ENCODE measurements at places on chromosomes 7 and 10. TPM values are rescaled to one million over a fixed set of nuclear protein-coding genes. Genes with fewer than 3 reads are reported as not detected.
A peak's percentile ranks its signal among the peaks of the same experiment; 100 is the strongest.

- H3K4me3 ChIP-seq = no peak overlapping the region
- DNase-seq = no peak
- peaks cover 31% of the 10 kb centered on the region for H3K36me3 ChIP-seq
- peaks cover 66% of the 10 kb centered on the region for H3K4me1 ChIP-seq
Measured at GRCh38 chr10:114479307-114479706, 75.0 kb upstream of the AFAP1L2 start.

DNA sequence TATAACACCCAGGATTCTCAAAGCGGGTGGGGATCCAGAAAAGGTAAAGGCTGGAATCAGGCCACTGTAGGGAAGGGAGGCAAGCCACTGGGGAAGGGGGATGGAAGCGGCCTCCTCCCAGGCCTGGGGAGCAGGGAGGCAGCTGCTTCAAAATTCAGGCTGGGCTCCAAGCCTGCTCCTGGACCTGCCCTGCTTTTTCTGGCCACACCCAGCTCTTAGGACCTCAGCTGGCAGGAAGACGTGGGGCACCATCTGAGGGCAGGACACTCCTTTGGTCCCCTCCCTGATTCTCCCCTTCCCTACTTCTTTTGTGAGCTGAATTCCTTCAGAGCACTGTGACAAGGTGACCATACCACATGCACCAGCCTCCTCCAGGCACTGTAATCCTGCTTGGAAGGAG, 4.6 kb upstream of the LBX1 start:
- H3K4me1 ChIP-seq = peaks cover 27% of the 10 kb centered on the region
- no peak overlapping the region for H3K27ac ChIP-seq
- H3K27me3 ChIP-seq = peaks cover 70% of the 10 kb centered on the region
- no peak overlapping the region for H3K4me3 ChIP-seq
- no peak for DNase-seq
- no peaks in the 10 kb centered on the region for H3K36me3 ChIP-seq

Gene HGF
- not detected for total RNA-seq

Gene ENKUR
- total RNA-seq = 0.11 TPM

DNA sequence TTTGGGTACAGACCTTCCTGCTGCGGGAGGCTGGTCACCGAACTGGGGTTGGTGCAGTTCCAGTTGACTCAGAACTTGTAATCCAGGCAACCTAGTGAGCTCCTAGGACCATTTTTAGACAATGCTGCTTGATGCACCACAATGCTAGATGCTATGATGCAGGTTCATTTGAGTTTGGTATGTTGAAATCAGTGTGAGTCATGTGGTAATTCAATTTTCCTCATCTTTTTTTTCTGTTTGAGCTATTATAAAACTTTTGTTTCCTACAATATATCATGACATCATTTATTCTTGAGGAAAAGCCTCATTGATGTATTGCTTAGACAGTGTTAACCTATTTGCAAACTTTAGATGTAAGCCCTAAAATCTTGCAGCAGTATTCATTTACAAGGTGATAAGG, 40.9 kb upstream of the MTPN start:
- DNase-seq = peak; percentile 17
- H3K4me1 ChIP-seq = peaks cover 18% of the 10 kb centered on the region
- no peak overlapping the region for H3K27ac ChIP-seq
- H3K27me3 ChIP-seq = peaks cover 17% of the 10 kb centered on the region

- no peak overlapping the region for H3K27ac ChIP-seq
- no peak overlapping the region for H3K4me3 ChIP-seq
- H3K4me1 ChIP-seq = peaks cover 2% of the 10 kb centered on the region
- no peak for DNase-seq
- H3K36me3 ChIP-seq = peaks cover 29% of the 10 kb centered on the region
Measured at GRCh38 chr7:149081914-149082313, 8.6 kb downstream of the ZNF786 start.

Gene FOXI2
- not detected for total RNA-seq

Gene STEAP1B
- total RNA-seq = 0.23 TPM

GRCh38 chr7:131105294-131105798, 222.3 kb upstream of the MKLN1 start:
- peak overlapping the region; percentile 75 for H3K27ac ChIP-seq
- H3K36me3 ChIP-seq = peaks cover 30% of the 10 kb centered on the region
- no peaks in the 10 kb centered on the region for H3K27me3 ChIP-seq
- peak overlapping the region; percentile 74 for H3K4me3 ChIP-seq

Gene SPDYE2B
- total RNA-seq = not detected

- no peak for DNase-seq
- H3K36me3 ChIP-seq = no peaks in the 10 kb centered on the region
- no peak overlapping the region for H3K4me3 ChIP-seq
Measured at GRCh38 chr7:3683546-3684539, 382.8 kb downstream of the SDK1 start.

Gene CHCHD2
- 693 TPM for total RNA-seq

DNA sequence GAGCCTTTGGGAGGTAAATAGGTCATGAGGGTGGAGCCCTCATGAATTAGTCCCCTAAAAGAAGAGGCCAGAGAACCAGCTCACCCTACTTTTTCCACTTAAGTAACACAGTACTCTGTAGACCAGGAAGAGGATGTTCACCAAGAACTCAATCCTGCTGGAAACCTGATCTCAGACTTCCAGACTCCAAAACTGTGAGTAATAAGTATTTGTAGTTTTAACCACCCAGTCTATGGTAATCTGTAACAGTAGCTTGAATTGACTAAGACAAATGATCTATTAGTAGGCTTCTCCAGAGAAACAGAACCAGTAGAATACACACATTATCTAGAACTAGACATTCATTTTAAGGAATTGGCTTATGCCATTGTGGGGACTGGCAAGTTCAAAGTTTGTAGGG, 51.5 kb downstream of the ANKMY2 start:
- H3K27me3 ChIP-seq = no peaks in the 10 kb centered on the region
- H3K27ac ChIP-seq = no peak overlapping the region
- DNase-seq = no peak
- H3K4me3 ChIP-seq = no peak overlapping the region
- no peaks in the 10 kb centered on the region for H3K36me3 ChIP-seq

DNA sequence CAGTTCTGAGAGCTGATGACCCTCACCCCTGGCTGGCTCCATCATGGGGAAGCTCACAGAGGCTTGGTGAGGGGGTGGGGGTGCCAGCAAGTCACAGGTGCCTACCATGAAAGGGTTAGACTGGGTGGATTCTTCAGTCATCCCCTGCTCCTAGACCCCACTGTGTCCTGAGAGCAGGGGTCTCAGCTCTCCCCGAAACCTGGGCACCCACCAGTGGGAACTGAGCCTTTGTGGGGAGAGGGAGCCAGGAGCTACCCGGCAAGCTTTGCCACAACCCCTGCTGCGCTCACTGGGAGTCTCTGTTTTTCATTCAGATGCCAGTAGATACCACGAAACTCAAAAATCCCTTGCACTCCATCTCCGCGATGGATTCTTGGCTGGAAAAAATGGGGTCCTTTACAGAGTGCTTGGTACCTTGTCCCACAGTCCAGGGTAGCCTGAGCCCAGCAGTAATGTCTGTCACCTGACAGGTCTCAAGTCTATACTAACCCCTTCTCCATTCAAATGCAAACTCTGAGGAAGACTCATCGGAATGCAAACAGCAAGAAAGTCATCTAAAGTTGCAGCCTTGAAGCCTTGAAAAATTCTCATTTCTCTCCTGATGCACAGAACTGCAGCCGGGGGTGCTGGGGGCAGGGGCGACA, 48.9 kb upstream of the ENO4 start:
- no peak overlapping the region for H3K27ac ChIP-seq
- peaks cover 15% of the 10 kb centered on the region for H3K27me3 ChIP-seq
- no peaks in the 10 kb centered on the region for H3K36me3 ChIP-seq
- no peaks in the 10 kb centered on the region for H3K4me1 ChIP-seq
- no peak for DNase-seq
- H3K4me3 ChIP-seq = no peak overlapping the region

Gene TCF7L2
- 0.87 TPM for total RNA-seq

GRCh38 chr10:86103391-86104101, 263.0 kb downstream of the GRID1 start:
- DNase-seq = no peak
- H3K27ac ChIP-seq = no peak overlapping the region
- no peaks in the 10 kb centered on the region for H3K36me3 ChIP-seq

GRCh38 chr10:5963071-5963470, 14.3 kb downstream of the IL15RA start:
- no peaks in the 10 kb centered on the region for H3K27me3 ChIP-seq
- peaks cover 36% of the 10 kb centered on the region for H3K36me3 ChIP-seq
- H3K27ac ChIP-seq = no peak overlapping the region
- no peak overlapping the region for H3K4me3 ChIP-seq

DNA sequence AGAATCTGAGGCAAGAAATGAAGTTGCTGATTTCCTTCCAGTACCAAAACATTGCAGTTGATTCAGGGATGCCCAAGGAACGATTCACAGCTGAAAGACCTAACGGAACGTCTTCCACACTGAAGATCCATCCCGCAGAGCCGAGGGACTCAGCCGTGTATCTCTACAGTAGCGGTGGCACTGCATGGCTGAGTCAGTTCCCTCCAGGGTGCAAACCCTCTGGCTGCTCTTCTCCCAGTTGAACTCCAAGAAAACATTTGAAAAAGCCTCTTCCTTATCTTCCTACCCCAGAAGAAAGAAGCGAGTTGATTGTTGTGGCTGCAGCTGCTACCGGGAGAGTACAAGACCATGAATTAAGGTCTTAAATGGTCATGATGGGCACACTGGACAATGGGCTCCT, 147.1 kb upstream of the PRSS1 start:
- H3K36me3 ChIP-seq = no peaks in the 10 kb centered on the region
- H3K27me3 ChIP-seq = peaks cover 3% of the 10 kb centered on the region

Gene ABHD11
- total RNA-seq = 14.4 TPM

DNA sequence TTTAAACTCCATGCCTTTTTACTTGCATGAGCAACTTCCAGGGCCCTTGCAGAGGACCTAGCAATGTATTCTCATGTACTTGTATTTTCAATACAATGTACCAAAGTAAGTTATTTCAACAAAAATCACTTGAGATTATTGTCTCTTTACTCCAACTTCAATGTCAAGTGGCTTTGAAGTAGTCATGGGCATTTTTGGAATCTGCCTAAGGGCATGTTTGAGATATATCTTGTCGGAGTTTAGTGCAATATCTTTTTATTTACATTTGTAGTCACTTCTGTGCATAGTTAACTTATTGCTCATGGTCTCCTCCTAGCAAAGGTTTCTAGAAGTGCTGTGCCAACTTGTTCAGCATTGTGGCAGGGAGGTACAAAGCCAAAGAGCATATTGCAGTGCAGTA, 508.7 kb upstream of the SEMA3D start:
- no peaks in the 10 kb centered on the region for H3K36me3 ChIP-seq
- H3K27me3 ChIP-seq = no peaks in the 10 kb centered on the region
- no peak overlapping the region for H3K4me3 ChIP-seq
- H3K27ac ChIP-seq = no peak overlapping the region
- H3K4me1 ChIP-seq = no peaks in the 10 kb centered on the region

- no peaks in the 10 kb centered on the region for H3K27me3 ChIP-seq
- peak overlapping the region; percentile 4 for H3K27ac ChIP-seq
- DNase-seq = no peak
- no peak overlapping the region for H3K4me3 ChIP-seq
Measured at GRCh38 chr7:39691821-39692220, 68.4 kb downstream of the RALA start.

Gene MYOF
- 37.8 TPM for total RNA-seq

DNA sequence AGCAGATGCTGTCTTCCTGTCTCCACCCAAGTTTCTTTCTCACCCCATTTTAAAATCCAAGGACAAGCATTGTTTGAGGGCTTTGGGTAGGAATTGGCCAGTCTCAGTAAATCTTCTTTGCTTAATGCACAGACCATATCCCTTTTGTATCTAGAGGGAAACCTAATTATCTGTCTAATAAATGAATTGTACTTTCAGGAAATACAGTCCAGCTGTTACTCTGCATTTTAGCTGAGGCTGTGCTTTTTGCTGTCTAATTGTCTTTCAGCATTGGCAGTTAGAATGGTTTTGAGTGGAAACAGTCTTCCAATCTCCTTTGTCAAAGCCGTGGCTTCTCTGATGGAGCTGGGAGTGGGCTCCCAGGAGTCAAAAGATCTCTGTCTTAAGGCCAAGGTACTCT, 388.2 kb downstream of the SORCS3 start:
- H3K4me3 ChIP-seq = no peak overlapping the region
- no peaks in the 10 kb centered on the region for H3K4me1 ChIP-seq
- H3K27me3 ChIP-seq = peaks cover 4% of the 10 kb centered on the region

GRCh38 chr7:48088559-48089045, 463 bp upstream of the UPP1 start:
- peaks cover 67% of the 10 kb centered on the region for H3K4me1 ChIP-seq
- peaks cover 33% of the 10 kb centered on the region for H3K36me3 ChIP-seq
- no peak for DNase-seq
- H3K27ac ChIP-seq = peak overlapping the region; percentile 96
- peak overlapping the region; percentile 81 for H3K4me3 ChIP-seq
- no peaks in the 10 kb centered on the region for H3K27me3 ChIP-seq

GRCh38 chr10:19932806-19933371, 116.7 kb downstream of the PLXDC2 start:
- H3K4me1 ChIP-seq = no peaks in the 10 kb centered on the region
- no peak overlapping the region for H3K4me3 ChIP-seq
- DNase-seq = no peak
- H3K27me3 ChIP-seq = no peaks in the 10 kb centered on the region
- no peaks in the 10 kb centered on the region for H3K36me3 ChIP-seq

Gene MMD2
- total RNA-seq = not detected

- no peak overlapping the region for H3K4me3 ChIP-seq
- H3K4me1 ChIP-seq = no peaks in the 10 kb centered on the region
- no peak for DNase-seq
- H3K27ac ChIP-seq = no peak overlapping the region
- H3K27me3 ChIP-seq = no peaks in the 10 kb centered on the region
Measured at GRCh38 chr10:64368298-64368697, 847.1 kb downstream of the REEP3 start.

- no peaks in the 10 kb centered on the region for H3K27me3 ChIP-seq
- peak within 1 kb of the TSS; percentile 88 for H3K4me3 ChIP-seq
- peak within 1 kb of the TSS; percentile 100 for H3K27ac ChIP-seq
- H3K4me1 ChIP-seq = peaks cover 44% of the 10 kb centered on the region
- peaks cover 8% of the 10 kb centered on the region for H3K36me3 ChIP-seq
- DNase-seq = peak; percentile 99
Measured at GRCh38 chr7:107743567-107744344, at the start of gene CBLL1. Gene CBLL1 (plus strand): TSS chr7:107744142. CDS start chr7:107744164, 22 bp downstream.

- H3K27ac ChIP-seq = no peak overlapping the region
- DNase-seq = no peak
- H3K4me3 ChIP-seq = no peak overlapping the region
Measured at GRCh38 chr7:134414109-134414508, 44.8 kb downstream of the AKR1B1 start.

Gene GPR26
- not detected for total RNA-seq

GRCh38 chr7:21256310-21256877, 171.5 kb upstream of the SP4 start:
- H3K27me3 ChIP-seq = peaks cover 32% of the 10 kb centered on the region
- H3K27ac ChIP-seq = no peak overlapping the region
- no peak overlapping the region for H3K4me3 ChIP-seq
- H3K36me3 ChIP-seq = no peaks in the 10 kb centered on the region

Gene MYOZ1
- total RNA-seq = not detected

- H3K27ac ChIP-seq = no peak overlapping the region
- no peaks in the 10 kb centered on the region for H3K27me3 ChIP-seq
- peak; percentile 70 for DNase-seq
- H3K4me3 ChIP-seq = no peak overlapping the region
- H3K4me1 ChIP-seq = peaks cover 5% of the 10 kb centered on the region
Measured at GRCh38 chr10:557792-558328, 131.6 kb downstream of the DIP2C start.

GRCh38 chr7:99461221-99461620, 4.7 kb downstream of the ATP5MF start:
- H3K36me3 ChIP-seq = peaks cover 56% of the 10 kb centered on the region
- H3K27me3 ChIP-seq = no peaks in the 10 kb centered on the region
- H3K27ac ChIP-seq = no peak overlapping the region
- H3K4me3 ChIP-seq = no peak overlapping the region

- no peak overlapping the region for H3K4me3 ChIP-seq
- H3K27ac ChIP-seq = peak overlapping the region; percentile 9
- H3K27me3 ChIP-seq = no peaks in the 10 kb centered on the region
- peaks cover 43% of the 10 kb centered on the region for H3K4me1 ChIP-seq
- peaks cover 6% of the 10 kb centered on the region for H3K36me3 ChIP-seq
- no peak for DNase-seq
Measured at GRCh38 chr7:36597090-36597773, 127.1 kb downstream of the AOAH start.
